ENCODE measurements at places on chromosomes 7 and 10.
A peak's percentile ranks its signal among the peaks of the same experiment; 100 is the strongest.

DNA sequence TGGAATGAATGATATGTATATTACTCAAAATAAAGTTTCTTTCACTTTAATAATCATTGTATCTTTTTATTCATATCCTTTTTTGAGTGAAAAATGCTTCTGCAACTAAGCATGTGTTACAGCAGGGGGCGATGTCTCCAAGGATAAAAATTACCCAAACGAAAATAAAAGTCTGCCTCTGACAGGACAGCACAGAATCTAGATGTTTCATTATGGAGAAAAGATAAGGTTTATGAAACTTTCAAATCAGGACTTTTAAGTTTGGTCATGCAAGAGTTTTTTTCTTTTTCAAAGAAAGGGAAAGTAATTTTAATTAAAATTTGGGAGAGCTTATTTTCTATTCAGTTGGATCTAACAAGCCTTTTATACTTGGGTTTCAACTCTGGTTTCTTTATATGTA is 48.4 kb downstream of the TES start:
- peak; percentile 54 for DNase-seq
- no peak overlapping the region for H3K27ac ChIP-seq
- peaks cover 8% of the 10 kb centered on the region for H3K4me1 ChIP-seq
- H3K36me3 ChIP-seq, result peaks cover 34% of the 10 kb centered on the region
- H3K4me3 ChIP-seq, result no peak overlapping the region

DNA sequence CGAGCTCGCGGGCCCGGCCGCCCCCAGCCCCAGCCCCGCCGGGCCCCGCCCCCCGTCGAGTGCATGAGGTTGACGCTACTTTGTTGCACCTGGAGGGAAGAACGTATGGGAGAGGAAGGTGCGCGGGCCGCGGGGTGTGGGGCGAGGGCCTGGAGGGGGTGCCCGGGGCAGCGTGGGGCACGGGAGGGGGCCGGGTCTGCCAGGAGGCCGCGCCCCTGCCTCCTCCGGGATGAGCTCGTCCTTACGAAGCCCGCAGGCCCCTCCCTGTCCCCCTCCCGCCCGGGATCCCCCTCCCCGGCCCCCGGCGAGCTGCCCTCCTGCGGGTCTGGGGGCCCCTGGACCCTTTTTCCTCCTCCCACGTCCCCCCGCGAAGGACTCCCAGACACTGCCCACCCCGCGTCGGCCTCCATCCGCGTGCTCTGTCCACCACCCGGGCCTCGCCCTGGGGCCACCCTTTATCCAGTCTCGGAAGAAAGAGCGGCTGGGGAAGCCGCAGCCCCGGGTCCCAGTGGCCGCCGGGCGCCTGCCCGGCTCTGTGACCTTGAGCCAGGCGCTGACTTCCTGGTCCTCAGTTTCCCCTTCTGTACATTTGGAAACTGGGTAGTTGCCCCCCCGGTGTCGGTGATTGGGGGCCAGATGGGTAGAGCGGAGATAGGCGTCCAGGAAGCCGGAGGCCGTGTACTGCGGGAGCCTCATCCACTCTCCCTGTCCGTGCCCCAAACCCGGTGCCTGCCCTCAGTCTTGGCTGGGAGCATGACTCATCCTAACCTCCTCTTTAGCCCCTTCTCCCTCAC is 521 bp downstream of the LIMK1 start:
- DNase-seq, result peak; percentile 37
- H3K27ac ChIP-seq, result peak overlapping the region; percentile 81
- peaks cover 19% of the 10 kb centered on the region for H3K36me3 ChIP-seq
- peaks cover 17% of the 10 kb centered on the region for H3K4me1 ChIP-seq

DNA sequence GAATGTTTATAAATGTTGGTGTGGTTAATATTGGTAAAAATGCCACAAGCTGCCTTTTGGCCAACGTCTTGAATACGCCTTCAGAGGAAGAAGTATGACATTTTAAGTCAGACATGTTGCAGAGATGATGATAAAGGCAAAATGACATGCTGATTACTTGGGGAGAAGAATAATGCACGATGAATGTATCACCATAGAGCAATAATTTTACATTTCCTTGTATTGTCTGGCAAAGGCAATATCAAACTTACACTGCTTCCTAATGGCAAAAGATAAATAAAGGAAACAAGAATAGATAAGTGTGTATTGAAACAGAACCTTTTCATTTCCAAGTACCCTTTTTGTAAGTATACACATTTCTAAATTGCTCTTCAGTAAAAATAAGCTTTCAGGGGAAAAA is 8.6 kb downstream of the MRC1 start:
- no peaks in the 10 kb centered on the region for H3K36me3 ChIP-seq
- no peak for DNase-seq
- no peaks in the 10 kb centered on the region for H3K4me1 ChIP-seq
- H3K27me3 ChIP-seq, result peaks cover 1% of the 10 kb centered on the region
- no peak overlapping the region for H3K4me3 ChIP-seq

DNA sequence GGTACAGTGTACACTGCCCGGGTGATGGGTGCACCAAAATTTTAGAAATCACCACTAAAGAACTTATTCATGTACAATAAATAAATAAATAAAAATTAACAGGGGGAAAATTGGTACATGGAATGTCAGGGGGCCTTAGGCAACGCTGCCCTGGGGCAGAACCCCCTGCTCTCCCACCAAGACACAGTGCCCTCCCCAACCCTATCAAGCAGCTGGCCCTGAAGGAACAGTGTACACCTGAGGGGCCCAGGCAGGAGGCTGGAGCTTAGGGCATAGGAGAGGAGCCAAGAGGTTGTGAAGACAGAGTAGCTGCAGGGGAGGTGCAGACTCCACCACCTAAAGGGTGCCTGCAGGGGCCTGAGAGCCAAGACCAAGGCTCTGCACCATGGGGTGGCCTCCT is 128.8 kb downstream of the BMS1 start:
- DNase-seq, result no peak
- H3K4me1 ChIP-seq, result no peaks in the 10 kb centered on the region
- H3K36me3 ChIP-seq, result peaks cover 2% of the 10 kb centered on the region

- no peak for DNase-seq
- no peak overlapping the region for H3K27ac ChIP-seq
- no peak overlapping the region for H3K4me3 ChIP-seq
- no peaks in the 10 kb centered on the region for H3K36me3 ChIP-seq
- no peaks in the 10 kb centered on the region for H3K4me1 ChIP-seq
- H3K27me3 ChIP-seq, result no peaks in the 10 kb centered on the region
Observed at GRCh38 chr10:82378146-82378545, 503.2 kb downstream of the NRG3 start.

DNA sequence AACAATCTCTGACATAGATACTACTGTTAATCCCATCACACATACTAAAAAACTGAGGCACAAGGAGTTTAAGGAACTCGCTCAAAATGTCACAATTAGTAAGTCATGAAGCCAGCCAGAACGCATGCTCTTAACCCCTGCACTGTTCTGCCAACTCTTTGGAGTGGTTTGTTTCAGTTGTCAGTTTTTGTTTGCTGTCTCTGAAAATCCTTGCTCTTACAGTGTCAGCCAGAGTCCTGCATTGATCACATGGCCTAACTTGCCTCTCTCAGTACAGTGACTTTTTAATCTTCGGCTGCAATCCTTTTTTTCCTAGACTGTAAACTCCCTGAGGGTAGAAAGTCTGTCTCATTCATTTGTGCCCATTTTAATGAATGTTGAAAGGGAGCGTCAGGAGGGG is 753.8 kb downstream of the AUTS2 start:
- H3K4me1 ChIP-seq, result peaks cover 20% of the 10 kb centered on the region
- H3K36me3 ChIP-seq, result no peaks in the 10 kb centered on the region
- H3K27me3 ChIP-seq, result peaks cover 3% of the 10 kb centered on the region
- no peak overlapping the region for H3K27ac ChIP-seq

DNA sequence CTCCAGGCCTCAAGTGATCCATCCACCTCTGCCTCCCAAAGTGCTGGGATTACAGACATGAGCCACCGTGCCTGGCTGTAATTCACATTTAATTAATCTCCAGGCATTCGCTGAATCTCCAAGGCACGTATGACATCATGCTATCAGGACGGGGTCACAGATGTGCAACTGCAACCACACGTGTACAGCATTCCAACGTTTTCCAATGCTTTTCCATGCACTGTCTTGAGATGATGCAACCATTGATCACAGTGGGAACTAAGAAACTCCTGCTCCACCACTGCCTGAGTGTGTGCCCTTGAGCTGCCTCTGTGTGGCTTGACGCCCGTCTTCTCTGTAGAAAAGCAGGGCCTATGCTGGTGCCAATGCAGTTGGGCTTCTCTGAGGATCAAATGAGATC is 119.8 kb upstream of the LYZL2 start:
- H3K27me3 ChIP-seq, result no peaks in the 10 kb centered on the region
- H3K4me3 ChIP-seq, result no peak overlapping the region
- DNase-seq, result no peak
- H3K27ac ChIP-seq, result peak overlapping the region; percentile 47
- H3K4me1 ChIP-seq, result peaks cover 42% of the 10 kb centered on the region

DNA sequence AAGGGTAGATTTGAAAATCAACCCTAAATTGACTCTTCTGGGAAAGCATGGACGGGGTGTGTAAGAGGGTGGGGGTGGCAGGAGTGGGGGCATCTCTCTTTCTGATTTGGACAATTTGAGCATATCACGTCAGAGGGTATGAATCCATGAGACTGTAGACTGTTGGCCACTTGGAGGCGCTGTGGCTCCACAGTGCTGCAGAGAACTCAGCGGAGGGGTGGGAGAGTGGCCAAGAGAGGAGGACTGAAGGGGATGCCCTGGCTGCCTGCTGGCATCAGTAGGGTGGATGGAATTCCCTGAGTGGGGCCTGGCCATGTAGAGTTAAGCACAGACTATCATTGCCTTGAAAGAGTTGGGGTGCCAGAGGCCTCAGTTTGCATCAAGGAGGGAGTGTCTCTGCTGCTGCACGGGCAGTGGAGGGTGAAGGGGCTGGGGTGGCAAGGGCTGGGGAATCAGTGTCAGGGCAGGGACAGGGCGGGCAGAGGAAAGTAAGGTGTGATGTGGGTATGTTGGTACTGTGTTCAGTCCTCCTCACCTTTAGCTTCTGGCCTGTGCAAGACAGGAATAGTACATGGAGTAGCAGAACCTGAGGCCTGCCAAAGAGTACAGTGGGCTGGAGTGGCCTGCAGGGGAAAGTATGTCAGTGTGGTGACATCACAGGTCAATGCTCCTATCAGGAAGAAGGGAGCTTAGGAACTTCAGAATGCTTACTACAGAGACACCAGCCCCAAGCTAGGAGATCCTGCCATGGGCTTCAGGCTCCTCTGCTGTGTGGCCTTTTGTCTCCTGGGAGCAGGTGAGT is 133.5 kb upstream of the PRSS58 start:
- peak overlapping the region; percentile 34 for H3K4me3 ChIP-seq
- peaks cover 5% of the 10 kb centered on the region for H3K27me3 ChIP-seq
- H3K36me3 ChIP-seq, result no peaks in the 10 kb centered on the region
- peak; percentile 57 for DNase-seq
- peak overlapping the region; percentile 67 for H3K27ac ChIP-seq
- H3K4me1 ChIP-seq, result peaks cover 4% of the 10 kb centered on the region

- peak overlapping the region; percentile 88 for H3K4me3 ChIP-seq
- DNase-seq, result peak; percentile 75
- H3K4me1 ChIP-seq, result peaks cover 58% of the 10 kb centered on the region
- no peaks in the 10 kb centered on the region for H3K27me3 ChIP-seq
Observed at GRCh38 chr10:102435529-102436233, 3.3 kb upstream of the CUEDC2 start.

GRCh38 chr7:73395538-73396503 is 37.8 kb upstream of the FZD9 start:
- no peaks in the 10 kb centered on the region for H3K36me3 ChIP-seq
- no peaks in the 10 kb centered on the region for H3K27me3 ChIP-seq
- peaks cover 5% of the 10 kb centered on the region for H3K4me1 ChIP-seq
- no peak for DNase-seq
- H3K27ac ChIP-seq, result no peak overlapping the region

DNA sequence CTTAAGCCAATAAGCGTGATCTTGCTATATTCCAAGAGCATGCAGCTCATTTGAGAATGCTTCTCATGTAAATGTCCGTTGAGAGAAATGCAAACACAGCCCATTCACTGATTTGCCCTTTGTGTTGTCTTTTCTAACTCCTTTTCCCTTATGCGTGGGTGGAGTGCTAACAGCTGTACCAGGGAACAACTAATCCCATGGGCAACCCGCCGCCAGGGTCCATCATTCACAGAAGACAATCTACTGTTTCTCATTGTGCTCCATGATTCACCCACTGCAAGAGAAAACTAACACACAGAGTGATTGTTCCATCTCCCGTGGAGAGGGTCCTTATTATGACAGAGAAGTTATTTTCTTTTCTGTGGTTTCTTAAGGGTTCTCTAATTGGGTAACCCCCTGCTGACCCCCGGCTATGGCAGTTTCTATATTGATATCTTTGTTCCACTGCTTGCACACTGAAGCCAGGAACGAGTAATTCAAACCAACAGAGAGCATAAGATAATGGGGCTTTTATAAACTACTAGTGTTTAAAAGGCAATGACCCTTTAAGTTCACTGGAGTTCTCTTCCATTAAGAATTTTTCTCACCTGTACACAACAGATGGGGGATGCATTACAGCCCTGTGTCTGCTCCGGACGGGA is 298.7 kb downstream of the BAMBI start:
- H3K4me3 ChIP-seq, result no peak overlapping the region
- no peaks in the 10 kb centered on the region for H3K36me3 ChIP-seq
- DNase-seq, result no peak

DNA sequence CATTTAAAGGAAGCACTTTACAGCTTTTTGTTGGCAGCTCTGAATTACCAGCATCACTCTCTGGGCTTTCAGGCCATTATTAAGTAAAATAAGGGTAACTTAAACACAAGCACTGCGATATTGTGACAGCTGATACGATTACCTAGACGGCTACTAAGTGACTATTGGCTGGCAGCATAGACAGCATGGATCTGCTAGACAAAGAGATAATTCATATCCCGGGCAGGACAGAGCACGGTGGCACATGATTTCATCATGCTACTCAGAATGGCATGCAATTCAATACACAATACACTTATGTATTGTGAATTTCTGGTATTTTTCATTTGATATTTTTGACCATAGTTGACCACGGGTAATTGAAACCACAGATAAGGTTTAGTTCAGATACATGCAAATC is 522.0 kb upstream of the LRRN3 start:
- H3K4me1 ChIP-seq, result no peaks in the 10 kb centered on the region
- H3K36me3 ChIP-seq, result no peaks in the 10 kb centered on the region
- H3K27me3 ChIP-seq, result no peaks in the 10 kb centered on the region
- no peak overlapping the region for H3K27ac ChIP-seq

GRCh38 chr10:84845628-84846261 is 517.4 kb downstream of the CCSER2 start:
- no peaks in the 10 kb centered on the region for H3K36me3 ChIP-seq
- no peak overlapping the region for H3K4me3 ChIP-seq
- DNase-seq, result no peak
- no peaks in the 10 kb centered on the region for H3K27me3 ChIP-seq

GRCh38 chr10:45592926-45593325 is 79.6 kb downstream of the ZFAND4 start:
- H3K27me3 ChIP-seq, result no peaks in the 10 kb centered on the region
- H3K36me3 ChIP-seq, result peaks cover 15% of the 10 kb centered on the region
- H3K27ac ChIP-seq, result peak overlapping the region; percentile 7
- peaks cover 34% of the 10 kb centered on the region for H3K4me1 ChIP-seq
- DNase-seq, result no peak

Measured in activated CD8-positive, alpha-beta T cell treated with anti-CD3 and anti-CD28 coated beads, Interleukin-2, amount 10 ng/mL, durations not matched to agents 7 days and 5 days (primary cell).